CD14-positive monocyte (primary cell): ENCODE measurements at places on chromosomes 1 and 21. TPM values are rescaled to one million over a fixed set of nuclear protein-coding genes. Genes with fewer than 3 reads are reported as not detected.

- peak; percentile 76 for DNase-seq
These were observed 5.8 kb downstream of the TTC13 start for GRCh38 chr1:230972855-230973271.

DNA sequence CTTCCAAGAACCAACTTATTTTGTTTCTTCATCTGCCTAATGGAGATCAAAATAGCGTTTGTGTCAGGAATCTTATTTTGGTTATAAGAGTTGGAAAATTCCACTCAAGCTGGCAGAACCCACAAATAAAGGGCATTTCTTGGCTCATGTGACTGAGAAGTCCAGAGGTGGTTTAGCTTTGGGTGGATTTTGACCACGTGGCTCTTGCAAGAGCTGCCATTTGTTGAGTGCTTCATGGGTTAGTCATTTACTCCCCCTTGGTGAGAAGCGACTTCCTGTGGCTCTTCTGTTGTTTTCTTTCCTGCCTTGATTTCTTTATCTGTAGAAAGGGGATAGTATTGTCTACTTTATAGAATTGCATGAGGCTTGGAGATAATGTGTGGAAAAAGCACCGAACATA is 9.5 kb upstream of the RNF186 start:
- DNase-seq, result no peak

DNA sequence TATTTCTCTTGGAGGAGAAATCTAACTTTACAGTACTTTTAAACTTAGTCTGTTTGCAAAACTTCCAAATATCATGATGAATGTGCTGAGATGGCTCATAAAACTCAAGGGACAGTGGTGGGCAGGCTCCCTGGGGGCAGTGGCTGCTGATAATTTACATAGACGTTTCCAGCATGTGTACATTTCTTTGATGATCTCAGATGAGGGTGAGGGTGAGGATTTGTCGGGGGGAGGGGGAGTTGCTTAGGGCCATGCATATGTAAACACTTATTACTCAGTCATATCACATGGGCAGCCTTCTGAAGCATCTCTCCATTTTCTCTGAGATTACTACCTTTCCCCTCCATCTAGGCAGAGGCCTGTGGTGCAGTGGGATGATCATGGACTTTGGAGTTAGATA is 152.9 kb upstream of the HMGB4 start:
- DNase-seq, result no peak

- no peak for DNase-seq
These were observed 11.8 kb upstream of the RALGPS2 start for GRCh38 chr1:178713259-178713658.

DNA sequence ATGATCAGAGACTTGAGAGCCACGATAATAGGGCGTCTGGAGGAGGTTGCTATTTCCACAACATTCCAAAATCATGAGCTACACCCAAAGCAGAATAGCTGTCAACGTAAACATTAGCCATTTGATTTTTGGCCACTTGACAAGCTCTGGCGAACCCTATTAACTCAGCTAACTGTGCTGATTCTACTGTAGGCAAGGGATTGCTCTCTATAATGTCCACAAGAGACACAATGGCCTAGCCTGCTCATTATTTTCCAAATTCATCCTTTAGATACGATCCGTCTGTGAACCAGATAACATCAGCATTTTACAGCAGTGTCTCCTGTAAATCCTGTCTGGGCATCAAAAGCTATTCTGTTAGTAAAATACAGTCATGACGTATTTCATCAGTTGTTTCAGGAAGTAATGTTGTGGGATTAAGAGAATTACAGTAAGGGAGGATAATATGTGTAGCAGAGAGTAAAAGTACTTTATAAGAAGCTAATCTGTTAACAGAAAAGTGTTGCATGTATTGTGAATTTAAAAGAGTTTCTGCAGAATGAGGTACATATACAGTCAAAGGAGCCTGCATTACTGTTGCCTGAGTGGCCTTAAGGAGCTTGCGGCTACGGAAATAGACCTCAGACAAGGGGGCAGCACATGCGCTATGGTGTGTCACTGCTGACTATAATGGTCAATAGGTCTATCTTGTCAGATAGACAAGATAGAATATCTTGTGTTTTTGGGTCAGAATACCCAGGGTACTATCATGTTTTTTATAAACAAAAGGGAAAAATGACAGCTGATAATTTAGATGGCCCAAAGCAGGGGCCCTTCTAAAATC is 44.9 kb upstream of the TINAGL1 start:
- no peak for DNase-seq

DNA sequence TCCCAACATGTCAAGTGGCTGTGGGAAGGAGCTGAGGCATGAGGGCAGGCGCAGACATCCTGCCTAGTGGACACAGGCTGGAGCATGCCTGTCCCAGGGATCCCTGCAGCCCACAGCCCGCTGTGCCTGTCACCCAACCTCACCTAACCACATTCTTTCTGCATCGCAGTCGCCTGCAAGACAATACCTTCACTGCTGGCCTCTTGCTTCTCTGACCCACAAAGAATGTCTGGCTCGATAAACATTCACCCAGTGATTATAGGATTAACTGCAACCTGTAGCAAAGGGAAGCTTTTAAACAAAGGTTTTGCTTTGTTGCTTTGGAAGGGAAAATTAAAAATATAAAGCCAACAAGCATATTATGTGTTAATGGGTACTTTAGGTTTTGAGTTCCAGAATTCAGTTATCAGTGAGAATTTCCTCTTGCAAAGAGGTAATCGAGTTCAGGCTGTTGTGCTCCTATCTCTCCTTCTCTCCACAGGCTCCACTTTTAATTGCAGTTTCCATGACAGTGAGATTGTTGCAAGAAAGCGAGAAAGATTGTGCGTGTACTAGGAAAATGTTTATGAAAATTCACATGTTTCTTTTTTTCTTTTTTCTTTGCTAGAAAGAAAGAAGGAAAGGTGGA is 40.0 kb upstream of the ZNF648 start:
- DNase-seq, result no peak

Gene CLCA4
- polyA plus RNA-seq, result not detected

- no peak for DNase-seq
These were observed 117.8 kb upstream of the BRINP3 start for GRCh38 chr1:190595438-190595837.

Gene FOXE3
- not detected for polyA plus RNA-seq

DNA sequence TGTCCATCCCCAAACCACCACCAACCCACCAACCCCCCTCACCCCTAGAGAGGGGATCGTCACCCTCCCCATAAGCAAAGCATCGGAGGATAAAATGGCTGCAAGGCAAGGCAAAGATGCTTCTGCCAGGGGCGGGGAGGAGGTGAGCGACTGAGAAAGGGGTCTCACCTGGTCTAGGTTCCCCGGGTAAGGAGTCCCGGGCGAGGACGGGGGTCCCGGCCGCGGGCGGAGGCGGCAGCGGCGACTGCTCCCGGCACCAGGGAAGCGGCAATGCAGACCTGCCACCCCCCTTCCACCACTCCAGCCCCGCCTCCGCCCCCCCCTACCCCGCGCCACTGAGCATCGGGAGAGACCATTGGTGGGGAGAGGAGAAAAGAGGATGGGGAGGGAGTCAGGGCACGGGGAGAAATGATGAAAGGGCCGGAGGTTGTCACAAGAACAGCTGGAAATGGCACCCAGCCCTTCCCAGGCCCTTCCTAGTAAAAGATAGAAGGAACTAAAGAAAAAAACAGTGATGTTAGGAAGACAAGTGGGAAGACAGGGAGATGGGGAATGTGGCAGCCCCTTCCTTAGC is at the start of gene SV2A:
Gene SV2A, minus strand, starts transcription at position 274 of the 574 bp plus-strand sequence. CDS start 4,004 bp downstream, outside the sequence.
- DNase-seq, result no peak

- DNase-seq, result no peak
These were observed 40.8 kb upstream of the DYNLT5 start for GRCh38 chr1:66711420-66711819.

Gene OR2L5
- polyA plus RNA-seq, result not detected

GRCh38 chr1:9877962-9878361 is 32.1 kb downstream of the CTNNBIP1 start:
- peak; percentile 1 for DNase-seq

Gene RIMKLA
- not detected for polyA plus RNA-seq

- no peak for DNase-seq
These were observed 317.7 kb upstream of the DAB1 start for GRCh38 chr1:57741521-57741920.

Gene NBPF6
- polyA plus RNA-seq, result not detected

GRCh38 chr1:26856604-26857469 is 6.1 kb upstream of the SFN start:
- no peak for DNase-seq

GRCh38 chr1:3082571-3083516 is 13.8 kb downstream of the PRDM16 start:
- DNase-seq, result no peak

Gene EDARADD
- not detected in 2 replicates for polyA plus RNA-seq

Gene KIF2C
- polyA plus RNA-seq, result 0.24 TPM

DNA sequence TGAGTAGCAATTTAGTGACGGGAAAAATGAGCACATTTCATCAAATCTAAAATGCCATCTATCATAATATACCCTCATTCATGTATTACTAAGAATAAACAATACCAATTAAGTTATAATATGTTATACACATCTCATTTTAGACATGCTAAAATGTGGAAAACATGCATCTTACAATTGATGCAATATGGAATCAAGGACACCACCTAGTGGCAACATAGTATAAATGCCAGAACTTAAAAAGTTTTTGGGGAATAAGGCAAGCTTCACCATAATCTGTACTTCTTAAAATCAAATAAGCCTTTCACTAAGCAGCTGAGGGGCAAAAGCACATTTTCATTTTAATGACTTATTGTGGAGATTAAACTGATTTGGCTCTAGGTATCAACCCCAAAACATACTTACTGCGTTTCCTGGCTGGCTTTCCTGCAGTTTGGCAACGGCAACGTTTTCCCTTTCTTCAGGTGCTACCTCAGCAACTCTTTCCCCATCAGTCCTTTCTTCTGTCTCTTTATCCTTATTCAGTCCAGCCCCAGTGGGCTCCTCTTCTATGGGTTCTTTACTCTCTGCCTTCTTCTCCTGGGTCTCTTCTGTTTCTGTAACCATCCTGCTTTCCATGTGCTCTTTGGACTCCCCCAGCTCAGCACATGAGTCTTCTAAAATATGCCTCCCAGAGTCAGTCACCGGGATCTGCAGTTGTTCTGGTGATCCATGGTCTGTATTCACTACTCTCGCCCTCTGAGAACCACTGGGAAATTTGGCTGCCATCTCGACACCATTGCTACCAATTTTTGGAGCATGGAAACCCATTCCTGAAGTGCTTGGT is 11.4 kb downstream of the SDE2 start:
- DNase-seq, result peak; percentile 59

DNA sequence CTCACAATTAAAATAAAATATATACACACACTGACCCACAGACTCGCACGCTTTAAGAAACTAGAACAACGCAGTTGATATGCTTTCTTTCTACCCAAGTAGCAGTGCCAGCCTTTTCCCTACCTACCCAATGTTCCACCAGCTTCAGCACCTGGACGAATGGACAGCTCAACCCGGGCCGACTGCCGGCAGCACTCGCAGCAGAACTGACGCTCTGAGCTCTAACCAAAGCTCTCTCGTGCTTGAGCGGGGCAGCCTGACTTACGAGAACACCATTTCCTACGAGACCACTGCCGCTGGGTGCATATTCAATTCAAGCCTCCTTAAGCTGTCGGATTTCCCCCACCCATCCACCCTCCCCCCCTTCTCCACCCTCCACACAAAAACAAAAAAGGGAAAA is 127.4 kb upstream of the DPYD start:
- DNase-seq, result peak; percentile 33

DNA sequence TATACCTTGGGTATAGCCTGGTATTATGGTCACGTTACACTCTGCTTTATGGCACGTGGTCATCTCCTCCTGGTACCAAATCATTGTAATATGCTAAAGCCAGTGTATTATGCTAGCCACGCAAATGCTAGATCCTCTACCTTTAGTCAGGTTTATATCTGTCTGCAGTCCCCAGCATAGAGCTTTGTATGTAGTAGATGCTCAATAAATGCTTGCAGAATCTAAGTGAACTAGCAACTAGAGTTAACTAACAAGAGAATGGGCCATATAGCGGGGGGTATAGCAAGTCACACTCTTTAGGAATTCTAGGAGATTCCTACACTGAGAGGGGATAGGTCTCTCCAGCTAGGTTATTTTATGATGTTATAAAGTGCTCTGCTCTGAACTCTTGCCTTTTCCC is 3.0 kb downstream of the MOV10 start:
- DNase-seq, result no peak

Gene TSEN15
- 23.4 TPM for polyA plus RNA-seq

Gene CD2
- 2.1 TPM for polyA plus RNA-seq

- DNase-seq, result no peak
These were observed 31.6 kb upstream of the CEP350 start for GRCh38 chr1:179923029-179923428.

- no peak for DNase-seq
These were observed 93.0 kb downstream of the EVI5 start for GRCh38 chr1:92691925-92692324.

Gene TRNP1
- polyA plus RNA-seq, result 0.92 TPM

DNA sequence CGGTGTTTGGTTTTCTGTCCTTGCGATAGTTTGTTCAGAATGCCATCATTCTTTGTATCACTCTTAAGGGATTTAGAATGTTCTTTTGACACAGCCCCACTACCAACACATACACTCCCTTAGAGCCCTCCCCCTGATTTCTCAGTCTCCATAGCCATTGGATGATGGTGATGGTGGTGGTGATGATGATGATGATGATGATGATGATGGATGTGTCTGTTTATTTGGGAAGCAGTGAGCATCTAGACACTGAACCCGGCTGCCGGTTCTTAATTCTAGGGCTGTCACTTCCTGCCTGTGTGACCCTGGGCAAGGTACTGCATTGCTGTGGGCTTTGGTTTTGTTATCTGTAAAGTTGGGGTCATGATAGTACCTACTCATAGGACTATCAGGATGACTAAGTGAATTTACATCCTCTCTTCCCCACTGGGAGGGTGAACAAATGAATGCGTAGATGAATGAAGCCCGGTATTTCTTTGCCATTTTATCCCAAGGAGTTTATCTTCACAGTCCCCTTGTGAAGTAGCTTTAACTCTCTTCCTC is 100.7 kb downstream of the HUNK start:
- DNase-seq, result no peak

Gene CHD5
- not detected for polyA plus RNA-seq

DNA sequence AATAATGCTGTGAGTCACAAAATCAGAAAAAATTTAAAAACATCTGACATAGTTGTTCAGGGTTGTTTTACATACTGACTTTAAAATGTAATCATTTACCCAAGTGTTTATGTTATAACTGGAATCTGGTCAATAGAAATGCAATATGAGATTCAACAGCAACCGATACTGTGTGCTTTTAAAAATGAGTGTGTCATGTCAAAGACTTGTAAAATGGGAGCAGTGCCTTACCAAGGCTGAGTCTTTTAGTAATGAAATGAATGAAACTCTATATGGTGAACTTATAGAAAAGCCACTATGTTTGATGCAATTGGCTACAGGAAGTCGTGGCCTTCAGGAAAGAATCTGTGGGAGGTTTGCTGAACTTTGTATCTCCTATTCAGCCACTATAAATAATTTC is 570.2 kb downstream of the DPYD start:
- DNase-seq, result no peak

- no peak for DNase-seq
These were observed 606.1 kb upstream of the USP24 start for GRCh38 chr1:55821234-55821633.

Gene IL23R
- polyA plus RNA-seq, result not detected

Gene IGSF9
- polyA plus RNA-seq, result not detected
